ENCODE measurements at places on chromosomes 1 and 21.

DNA sequence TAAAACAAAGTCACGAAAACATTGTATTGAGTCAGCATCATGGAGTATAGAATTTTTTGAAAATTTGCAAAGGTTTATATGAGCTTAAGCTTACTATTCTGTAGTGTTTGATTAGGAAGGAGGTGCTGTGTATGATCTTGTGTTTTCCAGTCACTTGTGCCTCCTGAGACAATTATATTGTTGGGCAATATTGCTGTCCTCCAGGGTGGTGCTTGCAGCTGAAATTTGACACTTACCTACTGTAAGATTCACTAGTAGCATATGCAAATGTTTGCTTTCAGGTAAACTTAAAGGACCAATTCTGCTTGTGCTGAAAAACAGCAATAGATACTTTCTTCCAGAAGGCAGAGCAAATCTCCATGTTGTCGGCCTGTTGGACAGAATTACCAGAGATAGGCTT lies 268.0 kb downstream of the TGFB2 start:
- no peak for DNase-seq

- no peak for DNase-seq
These were observed 65.1 kb downstream of the MAGI3 start for GRCh38 chr1:113455374-113455773.

DNA sequence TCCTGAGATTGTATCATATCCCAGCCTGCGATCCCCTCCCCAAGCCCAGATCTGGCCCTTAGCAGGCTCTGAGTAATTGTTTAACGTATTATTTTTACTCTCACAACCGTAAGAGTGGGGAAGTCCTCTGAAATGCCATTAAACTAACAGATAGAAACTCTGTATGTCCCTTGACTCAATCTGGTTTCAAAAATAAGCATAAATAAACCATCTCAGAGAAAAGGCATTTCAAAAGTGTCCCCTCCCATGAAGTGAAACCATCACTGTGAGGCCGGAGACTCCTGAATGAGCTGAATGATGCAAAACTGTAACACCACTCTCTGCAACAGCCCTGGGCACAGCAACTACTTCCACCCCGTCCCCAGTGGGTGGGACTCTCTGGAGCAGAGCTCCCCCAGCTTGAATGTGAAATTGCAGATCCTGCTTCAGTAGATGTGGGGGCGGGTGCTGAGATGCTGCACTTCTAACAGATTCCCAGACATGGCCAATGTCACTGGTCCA lies 104.1 kb downstream of the SYF2 start:
- no peak for DNase-seq

GRCh38 chr1:928825-929661 lies 5.3 kb downstream of the SAMD11 start:
- no peak for DNase-seq

GRCh38 chr21:34642211-34643075 lies 26.4 kb upstream of the CLIC6 start:
- no peak for DNase-seq

DNA sequence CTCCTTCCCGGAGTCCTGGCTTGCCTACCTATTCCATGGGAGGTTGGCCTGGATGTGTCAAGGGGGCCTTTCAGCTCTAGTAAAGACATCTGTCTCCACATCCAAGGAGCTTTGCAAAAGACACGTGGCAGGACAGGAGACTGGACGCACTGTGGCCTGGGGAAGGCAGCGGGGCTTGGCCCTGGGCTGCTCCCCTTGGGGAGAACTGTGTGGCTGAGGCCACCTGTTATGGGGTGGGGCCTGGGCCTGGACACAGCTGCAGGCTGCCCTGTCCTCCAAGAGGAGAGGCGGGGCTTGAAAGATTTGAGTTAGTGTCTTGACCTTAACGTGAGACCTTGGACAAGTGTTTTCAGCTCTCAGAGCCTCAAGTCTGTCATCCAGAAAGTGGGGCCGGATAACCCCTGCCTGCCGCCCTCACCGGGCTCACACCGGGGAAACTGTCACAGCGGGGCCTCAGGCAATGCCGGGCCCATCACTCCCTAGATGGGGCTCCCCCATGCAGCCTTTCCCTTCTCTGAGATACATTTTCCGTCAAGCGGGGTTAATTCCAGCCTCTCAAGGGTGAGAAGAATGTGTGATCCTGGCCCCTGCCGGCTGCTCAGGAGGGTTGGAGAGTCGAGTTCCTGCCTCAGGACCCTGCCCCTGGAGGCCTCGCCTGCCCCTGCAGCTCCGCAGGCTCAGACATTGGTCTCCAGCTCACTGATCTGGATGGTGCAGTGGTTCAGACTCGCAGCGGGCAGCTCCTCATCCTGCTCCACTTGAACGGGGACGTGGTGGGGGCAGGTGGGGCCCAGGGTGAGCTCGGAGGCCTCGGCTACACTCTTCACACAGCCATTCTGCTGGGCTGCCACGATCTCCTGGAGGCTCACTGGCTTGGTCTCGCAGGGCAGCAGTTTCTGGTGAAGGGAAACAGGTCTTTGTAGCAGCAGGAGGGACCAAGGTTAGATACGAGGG lies 25.6 kb downstream of the PODN start:
- no peak for DNase-seq

GRCh38 chr21:25638660-25639550 lies at the start of gene JAM2:
TSS of gene JAM2 (plus strand) at chr21:25639258. CDS start at chr21:25639822, 564 bp downstream.
- no peak for DNase-seq

GRCh38 chr1:48898894-48899293 lies 122.2 kb upstream of the BEND5 start:
- DNase-seq, result no peak

GRCh38 chr1:43930168-43930948 lies 3.2 kb upstream of the ARTN start:
- DNase-seq, result no peak

DNA sequence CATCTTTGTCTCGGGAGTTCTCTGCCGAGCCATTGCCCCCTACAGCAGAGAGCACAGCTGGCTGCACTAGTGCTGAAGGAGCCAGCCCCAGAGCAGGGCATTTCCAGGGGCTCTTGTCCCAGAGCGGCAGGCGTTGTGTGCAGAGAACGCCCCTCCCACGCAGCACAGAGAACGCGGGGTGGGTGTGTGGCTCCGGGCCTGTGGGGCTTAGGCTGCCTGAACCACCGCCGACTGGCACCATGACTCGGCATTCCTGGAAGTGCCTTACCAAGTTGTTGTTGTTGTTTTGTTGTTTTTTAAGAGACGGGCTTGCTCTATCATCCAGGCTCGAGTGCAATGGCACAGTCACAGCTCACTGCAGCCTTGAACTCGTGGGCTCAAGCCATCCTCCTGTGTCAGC lies 15.8 kb upstream of the DIP2A start:
- no peak for DNase-seq

GRCh38 chr1:246065592-246065991 lies 441.5 kb downstream of the SMYD3 start:
- no peak for DNase-seq

GRCh38 chr1:72481420-72481970 lies 199.2 kb upstream of the NEGR1 start:
- DNase-seq, result no peak
